ENCODE measurements at places on chromosomes 5 and 9. TPM values are rescaled to one million over a fixed set of nuclear protein-coding genes. Genes with fewer than 3 reads are reported as not detected.

PTGDS gene
- total RNA-seq = not detected

ADAMTS16 gene
- not detected for total RNA-seq

- H3K4me3 ChIP-seq = no peak overlapping the region
- DNase-seq = no peak
- H3K27me3 ChIP-seq = no peaks in the 10 kb centered on the region
- H3K27ac ChIP-seq = no peak overlapping the region
- H3K36me3 ChIP-seq = no peaks in the 10 kb centered on the region
- peaks cover 75% of the 10 kb centered on the region for H3K4me1 ChIP-seq
Observed at GRCh38 chr5:14171046-14171445, 27.9 kb downstream of the TRIO start.

- no peak overlapping the region for H3K4me3 ChIP-seq
- DNase-seq = peak; percentile 35
- H3K36me3 ChIP-seq = no peaks in the 10 kb centered on the region
- H3K27me3 ChIP-seq = no peaks in the 10 kb centered on the region
- peaks cover 26% of the 10 kb centered on the region for H3K4me1 ChIP-seq
- no peak overlapping the region for H3K27ac ChIP-seq
Observed at GRCh38 chr9:2469681-2470221, 151.8 kb upstream of the VLDLR start.

DNA sequence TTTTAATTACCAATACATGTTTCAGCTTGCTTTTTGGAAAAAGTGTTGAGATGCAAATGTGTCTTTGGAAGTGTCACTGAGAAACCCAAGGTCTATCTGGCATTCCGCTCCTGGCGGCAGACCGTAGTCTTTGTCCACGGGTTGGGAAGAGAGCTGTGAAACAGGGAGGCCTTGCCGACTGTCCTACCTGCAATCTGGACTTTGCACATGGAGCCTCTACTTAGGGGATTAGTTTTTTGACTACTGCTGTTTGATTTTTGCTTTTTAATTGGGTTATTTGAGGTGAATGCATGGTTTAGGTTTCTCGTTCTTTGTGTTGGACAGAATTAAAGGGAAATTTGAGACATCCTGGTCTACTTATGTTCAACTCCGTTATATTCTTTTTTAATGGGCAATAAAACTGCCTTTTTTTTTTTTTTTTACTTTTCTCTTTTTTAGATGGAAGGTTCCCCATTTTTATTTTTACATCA, 25.7 kb downstream of the TRIO start:
- no peaks in the 10 kb centered on the region for H3K27me3 ChIP-seq
- no peak overlapping the region for H3K4me3 ChIP-seq
- H3K27ac ChIP-seq = no peak overlapping the region
- no peak for DNase-seq
- peaks cover 15% of the 10 kb centered on the region for H3K36me3 ChIP-seq

GRCh38 chr9:122376796-122377195, 6.0 kb downstream of the PTGS1 start:
- no peak overlapping the region for H3K4me3 ChIP-seq
- no peak overlapping the region for H3K27ac ChIP-seq
- no peaks in the 10 kb centered on the region for H3K36me3 ChIP-seq
- DNase-seq = no peak
- H3K4me1 ChIP-seq = peaks cover 16% of the 10 kb centered on the region

DNA sequence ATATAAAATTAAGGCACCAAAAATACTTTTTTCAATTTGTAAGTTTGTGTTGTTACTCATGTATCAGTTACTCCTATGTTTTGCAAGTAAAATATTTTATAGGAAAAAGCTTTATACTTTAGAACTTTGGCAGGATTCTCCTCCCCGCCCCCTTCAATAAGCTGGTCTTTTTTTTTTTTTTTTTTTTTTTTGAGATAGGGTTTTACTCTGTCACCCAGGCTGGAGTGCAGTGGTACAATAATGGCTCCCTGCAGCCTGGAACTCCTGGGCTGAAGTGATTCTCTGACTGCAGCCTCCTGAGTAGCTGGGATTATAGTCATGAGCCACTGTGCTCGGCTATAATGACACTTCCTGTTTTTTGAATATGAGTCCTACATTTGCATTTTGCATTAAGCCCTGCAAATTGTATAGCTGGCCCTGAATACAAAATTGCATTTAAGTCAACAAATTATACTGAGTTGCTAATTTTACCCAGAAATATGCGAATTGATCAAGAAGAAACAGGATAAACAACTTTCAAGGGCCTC, 192.9 kb downstream of the PIK3R1 start:
- no peak overlapping the region for H3K4me3 ChIP-seq
- H3K27me3 ChIP-seq = no peaks in the 10 kb centered on the region
- H3K27ac ChIP-seq = no peak overlapping the region
- H3K36me3 ChIP-seq = no peaks in the 10 kb centered on the region
- no peak for DNase-seq

DNA sequence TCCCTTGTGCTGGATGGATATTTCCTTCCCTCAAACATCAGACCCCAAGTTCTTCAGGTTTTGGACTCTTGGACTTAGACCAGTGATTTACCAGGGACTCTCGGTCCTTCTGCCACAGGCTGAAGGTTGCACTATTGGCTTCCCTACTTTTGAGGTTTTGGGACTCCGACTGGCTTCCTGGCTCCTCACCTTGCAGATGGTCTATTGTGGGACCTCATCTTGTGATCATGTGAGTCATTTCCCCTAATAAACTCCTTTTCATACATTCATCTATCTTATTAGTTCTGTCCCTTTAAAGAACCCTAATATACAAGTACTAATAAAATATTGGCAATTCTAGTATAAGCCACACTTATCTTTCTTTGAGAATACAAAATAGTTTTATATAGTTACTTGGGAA, 1078.9 kb downstream of the CDH12 start:
- no peaks in the 10 kb centered on the region for H3K27me3 ChIP-seq
- no peak overlapping the region for H3K4me3 ChIP-seq
- no peaks in the 10 kb centered on the region for H3K36me3 ChIP-seq
- H3K4me1 ChIP-seq = no peaks in the 10 kb centered on the region
- no peak overlapping the region for H3K27ac ChIP-seq

- no peaks in the 10 kb centered on the region for H3K36me3 ChIP-seq
- H3K4me3 ChIP-seq = no peak overlapping the region
- H3K4me1 ChIP-seq = no peaks in the 10 kb centered on the region
- peaks cover 71% of the 10 kb centered on the region for H3K27me3 ChIP-seq
- no peak for DNase-seq
- H3K27ac ChIP-seq = no peak overlapping the region
Observed at GRCh38 chr9:99606957-99607356, 214.7 kb upstream of the NR4A3 start.

DNA sequence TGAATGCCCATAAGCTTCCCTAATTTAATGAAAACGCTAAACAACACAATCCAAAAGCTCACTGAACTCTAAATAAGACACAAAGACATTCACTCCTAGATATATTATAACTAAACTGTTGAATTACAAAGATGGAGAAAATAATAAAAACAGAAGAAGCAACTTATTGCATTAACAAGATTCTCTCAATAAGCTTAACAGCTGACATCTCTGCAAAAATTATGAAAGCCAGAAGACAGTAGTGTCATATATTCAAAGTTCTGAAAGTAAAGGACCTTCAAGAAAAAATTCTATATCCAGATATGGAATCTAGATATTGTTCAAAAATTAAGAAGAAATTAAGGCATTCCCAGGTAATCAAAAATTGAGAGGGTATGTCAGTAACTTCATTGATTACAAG, 957.8 kb upstream of the TYRP1 start:
- H3K36me3 ChIP-seq = no peaks in the 10 kb centered on the region
- H3K27ac ChIP-seq = no peak overlapping the region
- H3K4me1 ChIP-seq = no peaks in the 10 kb centered on the region
- DNase-seq = no peak
- H3K4me3 ChIP-seq = no peak overlapping the region
- H3K27me3 ChIP-seq = no peaks in the 10 kb centered on the region
